NK-92 treated with Interleukin-12 subunit alpha and Interleukin-12 subunit beta, amount 100 ng/mL, for 24 hours (cell line): ENCODE measurements at places on chromosomes 5 and 9.

GRCh38 chr5:157198277-157198986 is 17.8 kb downstream of the ITK start:
- DNase-seq = peak; percentile 64

DNA sequence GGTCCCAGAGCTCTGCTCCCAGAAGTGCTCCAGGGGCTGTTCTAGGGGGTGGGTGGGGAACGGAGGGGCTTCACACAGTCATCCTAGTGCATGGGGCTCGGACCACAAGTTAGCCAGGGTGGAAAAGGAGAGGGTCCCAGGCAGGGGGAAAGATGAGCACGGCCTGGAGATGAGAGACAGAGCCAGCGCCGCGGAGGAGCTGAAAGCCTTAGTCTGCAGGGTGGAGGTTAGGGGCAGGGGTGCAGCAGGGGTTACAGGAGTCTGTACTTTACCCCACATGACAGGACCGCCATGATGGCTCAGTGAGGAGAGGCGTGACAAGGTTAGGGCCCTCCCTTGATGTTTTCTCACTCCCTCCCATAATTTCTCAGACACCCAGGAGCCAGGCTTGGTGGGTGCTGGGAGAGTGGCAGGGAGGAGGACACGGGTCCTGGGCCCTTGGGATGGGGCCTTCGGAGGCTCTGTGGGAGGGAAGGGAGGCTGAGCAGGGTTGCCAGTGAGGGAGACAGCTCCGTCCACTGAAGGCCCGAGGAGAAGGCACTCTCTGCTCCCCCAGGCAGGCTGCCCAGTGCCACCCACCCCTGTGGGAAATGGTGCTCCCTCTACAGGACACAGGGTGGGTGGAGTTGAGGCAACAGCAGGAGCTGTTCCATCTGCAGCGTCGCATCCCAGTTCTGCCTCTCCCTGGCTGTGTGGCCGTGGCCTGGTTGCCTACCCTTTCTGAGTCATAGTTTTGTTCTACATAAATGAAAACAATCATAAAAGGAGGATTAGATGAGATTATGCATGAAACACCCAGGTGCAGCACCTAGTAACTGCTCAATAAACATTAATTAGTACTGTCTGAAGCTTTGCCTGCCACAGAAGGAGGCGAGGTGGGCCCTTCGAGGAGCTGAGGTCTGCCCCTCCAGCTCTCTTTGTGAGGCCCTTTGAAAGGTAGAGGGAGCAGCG is 66.2 kb downstream of the NDST1 start:
- no peak for DNase-seq

GRCh38 chr5:19987612-19988361 is at the start of gene CDH18:
Gene CDH18 (minus strand): TSS chr5:19988200. CDS start chr5:19838986, 149,214 bp downstream.
- DNase-seq = no peak

DNA sequence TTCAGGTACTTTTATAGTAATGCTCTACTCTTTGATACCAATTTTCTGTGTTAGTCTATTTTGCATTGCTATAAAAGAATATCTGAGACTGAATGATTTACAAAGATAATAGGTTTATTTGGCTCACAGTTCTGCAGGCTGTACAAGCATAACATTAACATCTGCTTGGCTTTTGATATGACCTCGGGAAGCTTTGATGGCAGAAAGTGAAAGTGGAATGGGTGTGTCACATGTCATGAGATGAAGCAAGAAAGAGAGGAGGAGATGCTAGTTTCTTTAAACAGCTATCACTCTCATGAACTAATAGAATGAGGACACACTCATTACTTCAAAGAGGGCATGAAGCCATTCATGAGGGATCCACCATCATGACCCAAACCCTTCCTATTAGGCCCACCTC is 270.9 kb upstream of the IL12B start:
- DNase-seq = no peak

DNA sequence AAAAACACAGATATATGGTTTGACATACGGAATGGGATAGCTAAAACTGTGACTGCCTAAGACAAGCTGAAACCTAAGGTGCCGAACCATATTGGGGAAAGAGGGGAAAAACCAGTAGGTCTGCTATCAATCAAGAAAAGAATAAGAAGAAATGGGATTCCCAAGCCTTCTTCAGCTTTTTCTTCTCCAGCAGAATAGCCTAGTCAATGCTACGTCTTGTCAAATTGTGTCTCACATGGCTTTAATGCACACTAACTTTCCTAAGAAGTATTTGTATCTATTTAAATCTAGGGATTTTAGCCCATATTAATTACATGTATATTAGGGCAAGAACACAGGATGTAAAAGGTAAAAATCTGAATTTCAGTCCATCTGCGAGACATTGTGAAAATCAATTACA is 797 bp upstream of the FBXO38 start:
- no peak for DNase-seq

DNA sequence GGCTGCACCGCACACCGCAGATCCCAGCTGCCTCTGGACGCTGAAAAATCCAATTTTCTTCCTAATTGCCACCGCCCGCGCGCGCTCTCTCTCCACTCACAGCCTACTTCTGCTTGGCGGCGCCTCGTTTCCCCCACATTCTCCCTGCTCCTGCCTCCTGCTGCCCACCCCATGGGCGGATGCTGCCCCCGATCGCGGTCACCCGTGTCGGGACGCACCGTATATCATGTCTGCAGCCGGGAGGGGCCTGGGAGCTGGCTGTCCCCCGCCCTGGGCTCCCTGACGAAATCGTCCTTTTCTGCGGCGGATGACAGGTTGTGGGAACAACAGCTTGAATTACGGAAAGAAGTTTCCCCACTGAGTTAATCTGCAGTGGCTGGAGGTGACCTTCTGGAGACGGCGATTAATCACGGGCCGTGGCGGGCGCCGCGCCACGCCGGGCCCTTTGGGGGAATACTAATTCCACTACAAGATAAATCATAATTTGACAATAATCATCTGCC is 36.3 kb upstream of the PSD2 start:
- no peak for DNase-seq

GRCh38 chr9:126761274-126761673 is 43.6 kb upstream of the ZBTB43 start:
- no peak for DNase-seq

DNA sequence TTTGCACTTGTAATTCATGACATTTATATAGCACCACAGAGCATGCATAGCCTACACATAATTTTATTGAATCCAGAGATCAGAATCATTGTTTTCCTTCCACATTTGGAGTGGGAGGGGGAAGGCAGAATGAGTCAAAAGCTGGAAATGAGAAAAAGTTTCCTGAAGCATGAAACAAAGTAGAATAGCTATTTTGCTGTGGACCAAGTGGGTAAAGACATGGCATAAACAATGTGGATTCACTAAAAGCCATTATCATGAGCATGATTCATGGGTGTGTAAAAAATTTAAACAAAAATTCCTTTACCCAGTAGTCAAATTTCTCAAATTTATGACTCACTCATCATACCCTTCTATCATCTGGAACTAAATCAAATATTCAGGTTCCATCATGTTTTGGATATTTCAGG is 97.9 kb downstream of the YIPF5 start:
- no peak for DNase-seq

DNA sequence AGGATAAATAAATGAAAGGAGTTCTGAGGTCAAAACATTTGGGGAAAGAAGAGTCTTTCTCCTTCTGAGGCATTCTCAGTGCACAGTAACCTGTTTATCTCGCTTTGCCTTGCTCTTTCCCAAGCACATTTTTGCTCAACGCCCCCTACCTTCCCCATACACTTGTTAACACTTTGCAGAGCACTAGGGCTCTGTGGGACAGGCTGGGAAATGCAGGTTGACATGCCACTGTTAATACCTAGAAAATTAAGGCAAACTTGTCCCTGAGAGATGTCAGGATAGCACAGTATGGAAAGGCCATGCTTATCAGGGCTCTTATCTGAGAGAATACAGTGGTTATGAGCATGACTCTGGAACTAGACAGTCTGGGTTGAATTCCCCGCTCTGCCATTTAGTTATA is 152.0 kb downstream of the DOCK8 start:
- no peak for DNase-seq

DNA sequence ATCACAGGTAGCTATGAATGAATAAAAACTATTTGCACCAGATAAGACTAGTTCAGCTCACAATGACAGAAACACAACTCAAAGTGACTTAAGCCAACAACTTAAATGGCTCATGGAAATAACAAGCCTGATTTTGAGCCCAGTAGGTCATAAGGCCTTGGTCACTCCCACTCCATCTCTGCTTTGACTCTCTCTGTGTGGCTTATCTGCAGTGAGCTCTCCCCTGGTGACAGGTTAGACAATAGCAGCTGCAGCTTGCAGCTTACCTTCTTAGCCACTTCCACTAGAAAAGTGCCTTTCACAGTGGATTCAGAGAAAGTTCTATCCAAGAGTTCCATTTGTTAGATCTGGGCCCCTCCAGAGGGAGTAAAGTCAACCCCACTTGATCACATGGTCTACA is 315.7 kb downstream of the RAB3C start:
- no peak for DNase-seq

- no peak for DNase-seq
Observed at GRCh38 chr5:111255169-111255568, 31.0 kb downstream of the CAMK4 start.

- no peak for DNase-seq
Observed at GRCh38 chr9:94677929-94678328, 38.6 kb upstream of the FBP1 start.

DNA sequence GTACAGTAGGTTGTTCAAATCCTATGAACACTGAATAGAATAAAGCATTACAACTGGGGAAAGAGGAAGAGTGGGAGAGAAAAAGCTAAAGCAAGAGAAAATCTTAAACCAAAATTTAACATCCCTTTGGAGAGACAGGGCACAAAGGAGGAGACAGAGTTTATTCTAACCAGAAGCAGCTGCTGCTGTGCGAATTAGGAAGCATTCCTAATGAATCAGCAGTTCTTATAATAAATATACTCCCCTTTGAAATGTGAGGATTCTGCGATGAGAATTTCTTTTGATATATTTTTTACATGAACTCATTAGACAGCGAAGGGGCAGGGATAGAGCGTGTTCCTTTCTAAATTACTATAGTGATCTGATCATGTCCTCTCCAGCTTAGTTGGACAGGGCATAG is 233.4 kb downstream of the DENND1A start:
- no peak for DNase-seq

GRCh38 chr9:68733021-68733405 is 28.0 kb downstream of the PIP5K1B start:
- no peak for DNase-seq

DNA sequence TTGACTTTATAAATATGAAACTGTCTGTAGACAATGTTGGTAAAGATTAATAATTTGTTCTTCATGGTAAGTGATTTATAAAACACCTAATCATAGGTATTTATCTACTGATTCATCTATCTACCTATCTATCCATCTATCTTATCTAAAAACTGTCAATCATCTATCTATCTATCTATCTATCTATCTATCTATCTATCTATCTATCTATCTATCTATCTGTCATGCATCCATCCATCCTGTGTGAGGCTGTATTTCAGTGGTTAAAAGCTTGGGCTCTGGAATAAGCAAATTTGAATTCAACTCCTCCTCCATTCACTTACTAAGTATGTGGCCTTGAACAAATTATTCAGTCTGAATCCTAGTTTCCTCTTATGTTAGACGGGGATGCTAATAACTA is 161.9 kb upstream of the GNA14 start:
- DNase-seq = no peak
